ENCODE measurements at places on chromosomes 3 and 15.

DNA sequence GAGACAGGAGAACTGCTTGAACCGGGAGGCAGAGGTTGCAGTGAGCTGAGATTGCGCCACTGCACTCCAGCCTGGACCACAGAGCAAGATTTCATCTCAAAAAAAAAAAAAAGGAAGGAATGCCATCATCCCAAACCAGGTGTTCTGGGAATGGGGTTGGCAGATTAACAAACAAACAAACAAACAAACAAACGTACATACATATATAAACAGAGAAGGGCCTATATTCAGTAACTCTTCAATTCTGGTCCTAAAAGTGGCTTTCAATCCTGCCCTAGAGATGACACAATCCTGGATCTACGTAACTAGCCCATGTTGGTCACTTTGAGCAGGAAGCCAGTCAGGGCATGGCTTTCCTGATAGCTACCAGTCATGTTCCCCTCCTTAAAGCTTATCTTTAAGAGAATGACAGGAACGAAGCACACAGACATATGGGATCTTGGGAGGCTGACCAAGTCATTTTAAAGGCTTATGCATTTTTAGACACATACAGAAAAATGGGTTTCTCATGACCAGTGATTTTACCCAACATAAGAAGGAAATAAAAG, 29.9 kb upstream of the RAB11A start:
- no peak for DNase-seq

GRCh38 chr3:73315706-73316105, 254.2 kb downstream of the EBLN2 start:
- no peak for DNase-seq

- DNase-seq = no peak
These were observed 11.1 kb upstream of the MFN1 start for GRCh38 chr3:179336345-179336929.

DNA sequence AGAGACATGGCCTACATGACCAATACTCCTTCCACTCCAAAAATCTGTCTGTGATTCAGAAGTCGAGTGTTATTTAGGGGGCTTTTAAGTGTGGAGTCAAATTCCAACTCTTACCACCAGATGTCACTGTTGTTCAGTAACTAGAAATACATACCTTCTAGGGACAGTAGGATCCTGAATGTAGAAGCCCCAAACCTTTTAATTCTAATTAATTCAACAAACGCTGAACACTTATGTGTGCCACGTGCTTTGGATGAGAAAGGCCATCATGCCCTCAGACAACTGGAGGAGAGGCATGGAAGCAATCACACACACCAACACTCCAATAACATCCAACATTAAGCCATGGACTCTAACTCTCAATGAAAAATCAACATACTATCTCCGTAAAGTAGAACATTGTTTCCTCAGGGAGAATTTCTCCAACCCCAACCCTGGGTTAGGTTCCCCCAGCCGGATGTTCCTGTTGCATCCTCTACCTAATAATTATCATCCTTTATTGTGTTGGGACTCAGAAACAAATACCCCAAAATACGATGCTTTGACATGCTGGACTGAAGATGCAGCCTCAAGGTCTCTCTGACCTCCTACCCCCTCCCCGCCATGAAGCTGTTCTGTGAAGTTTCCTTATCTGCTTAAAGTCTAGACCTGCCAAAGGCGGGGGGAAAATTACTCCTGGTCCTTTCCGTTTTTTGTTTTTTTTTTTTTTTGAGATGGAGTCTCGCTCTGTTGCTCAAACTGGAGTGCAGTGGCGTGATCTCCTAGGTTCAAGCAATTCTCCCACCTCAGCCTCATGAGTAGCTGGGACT, 8.0 kb upstream of the CCDC13 start:
- DNase-seq = no peak

- DNase-seq = no peak
These were observed 3.8 kb upstream of the FRMD4B start for GRCh38 chr3:69389520-69390248.

DNA sequence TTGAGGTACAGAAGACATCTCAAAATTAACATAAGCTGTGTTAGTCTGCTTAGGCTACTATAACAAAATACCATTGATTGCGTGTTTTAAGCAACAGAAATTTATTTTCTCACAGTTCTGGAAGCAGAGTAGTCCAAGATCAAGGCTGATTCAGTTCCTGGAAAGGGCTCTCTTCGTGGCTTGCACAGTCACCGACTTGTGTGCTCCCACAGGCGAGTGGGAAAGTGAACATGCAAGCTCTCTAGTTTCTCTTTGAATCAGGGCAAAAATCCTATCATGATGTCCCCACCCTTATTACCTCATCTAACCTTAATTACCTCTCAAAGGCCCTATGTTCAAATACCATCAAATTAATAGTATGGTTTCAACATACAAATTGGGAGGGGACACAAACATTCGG, 505.9 kb downstream of the ZIC1 start:
- no peak for DNase-seq

Measured in natural killer cell treated with Interleukin-12 subunit alpha and Interleukin-12 subunit beta and Interleukin-15 and Interleukin-18, amount 100 ng/mL, for 72 hours (primary cell).